Hematopoietic multipotent progenitor cell treated with erythropoietin and hydrocortisone succinate and interleukin-3 and kit ligand, for 4 days (in vitro differentiated cells): ENCODE measurements at places on chromosomes 5 and 9.

DNA sequence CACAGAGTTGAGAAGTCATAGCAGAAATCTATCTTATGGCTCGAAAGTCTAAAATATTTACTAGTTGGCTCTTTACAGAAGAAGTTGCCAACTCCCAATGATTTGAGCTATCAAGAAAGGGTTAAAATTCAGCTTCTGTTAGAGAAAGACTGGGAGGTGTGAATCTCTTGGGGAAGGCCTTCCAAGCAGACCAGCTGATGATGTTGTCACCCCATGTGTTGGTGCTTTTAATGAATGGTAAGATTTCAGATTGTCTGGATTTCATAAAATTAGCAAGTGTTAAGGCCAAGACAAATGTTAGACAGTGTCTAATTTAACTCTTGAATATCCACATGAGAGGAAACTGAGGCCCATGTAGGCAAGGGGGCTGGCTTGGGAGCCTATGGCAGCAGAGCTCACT lies 63.9 kb downstream of the PPARGC1B start:
- DNase-seq, result no peak

- peak; percentile 62 for DNase-seq
Measured at GRCh38 chr9:125119643-125120286, 23.6 kb downstream of the SCAI start.

DNA sequence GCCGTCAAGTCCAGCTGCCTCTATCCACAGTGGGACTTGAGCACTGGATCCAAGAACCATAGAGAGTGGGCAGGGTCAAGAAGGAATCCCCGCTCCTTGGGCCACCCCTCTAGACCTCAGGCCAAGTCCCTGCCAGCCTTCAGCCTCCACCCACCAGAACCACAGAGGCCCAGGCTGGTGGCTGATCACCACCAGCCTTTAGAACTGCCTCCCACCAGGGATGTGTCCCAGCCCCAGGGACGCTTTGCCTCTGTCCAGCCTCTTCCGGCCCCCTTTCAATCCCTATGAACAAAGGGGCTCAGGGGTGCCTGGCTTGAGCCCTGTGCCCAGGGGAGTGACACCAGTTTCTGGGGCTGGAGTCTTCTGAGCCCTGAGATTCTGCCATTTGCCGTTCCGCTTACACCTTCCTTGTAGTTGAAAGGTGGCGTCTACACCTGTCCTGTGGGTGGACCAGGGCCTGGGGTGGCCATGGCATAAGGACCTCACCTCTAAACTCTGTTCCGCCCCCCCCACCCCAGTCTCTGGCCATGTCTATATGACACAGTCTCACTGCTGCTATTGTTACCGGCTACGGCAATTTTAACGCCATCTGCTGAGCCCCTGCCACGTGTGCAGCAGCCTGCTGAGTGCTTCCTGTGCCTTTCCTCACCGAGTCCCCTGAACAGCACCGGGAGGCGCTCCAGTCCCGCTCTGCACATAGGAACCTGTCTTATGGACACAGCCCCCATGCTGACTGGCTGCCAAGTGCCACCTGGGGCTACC lies 35.7 kb upstream of the ORM1 start:
- no peak for DNase-seq

DNA sequence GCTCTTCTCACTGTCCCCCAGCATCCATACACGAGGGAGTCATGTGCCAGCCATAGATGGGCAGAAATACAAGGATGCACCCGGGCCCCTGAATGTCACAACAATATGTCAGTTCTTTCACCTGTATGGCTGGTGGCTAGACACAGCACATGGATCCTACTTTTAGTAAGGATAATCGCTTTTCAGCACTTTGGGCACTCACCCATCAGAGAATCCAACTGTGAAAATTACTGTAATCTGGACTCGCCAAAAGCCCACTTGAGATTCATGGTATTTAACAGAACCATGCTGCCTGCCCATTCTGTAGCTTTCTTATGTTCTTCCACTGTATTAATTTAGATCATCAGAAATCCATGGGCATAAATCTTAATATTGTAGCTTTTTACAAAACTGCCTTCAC lies 124.8 kb downstream of the FRMD3 start:
- no peak for DNase-seq

GRCh38 chr5:54852007-54852406 lies 133.4 kb downstream of the ESM1 start:
- peak; percentile 18 for DNase-seq
